ENCODE measurements at places on chromosomes 3 and 15. TPM values are rescaled to one million over a fixed set of nuclear protein-coding genes. Genes with fewer than 3 reads are reported as not detected.

Gene RGMA
- total RNA-seq = 5.7 TPM

Gene SENP7
- 7.1 TPM for total RNA-seq

Gene GASK1A
- total RNA-seq = 1.2 TPM

Gene CMTM8
- total RNA-seq = 1.5 TPM

Gene CLDN11
- total RNA-seq = 272 TPM

Gene MKRN3
- total RNA-seq = under 0.01 TPM

Gene GXYLT2
- total RNA-seq = 15.0 TPM

Gene KIF15
- 15.5 TPM for total RNA-seq

Gene REC114
- not detected for total RNA-seq

Gene TARS3
- total RNA-seq = 4.8 TPM

Gene KBTBD13
- not detected for total RNA-seq

Gene MFGE8
- 87.6 TPM for total RNA-seq

Gene GOLGA8S
- not detected for total RNA-seq

Gene ATR
- 20.5 TPM for total RNA-seq

Gene PLA2G4E
- total RNA-seq = not detected

Gene LIPH
- under 0.01 TPM for total RNA-seq

Gene DPPA2
- not detected for total RNA-seq

Gene VEPH1
- total RNA-seq = 25.9 TPM

Gene GUCA1C
- total RNA-seq = not detected

Gene RBPMS2
- total RNA-seq = 0.59 TPM

Gene GCNT3
- total RNA-seq = not detected

Gene ACOX2
- 6.4 TPM for total RNA-seq

Gene PLIN1
- 0.15 TPM for total RNA-seq

Gene MYLK
- 149 TPM for total RNA-seq

Gene PCNP
- total RNA-seq = 46.7 TPM

Gene RETNLB
- total RNA-seq = not detected

Gene P2RY13
- not detected for total RNA-seq

Gene BFSP2
- not detected for total RNA-seq

Gene CCDC54
- not detected for total RNA-seq

Gene POLQ
- 4.7 TPM for total RNA-seq

Gene RBM6
- total RNA-seq = 24.7 TPM

Gene NTRK3
- not detected for total RNA-seq

Gene MCTP2
- 1.8 TPM for total RNA-seq

Gene GFM1
- total RNA-seq = 30.3 TPM

Gene NRROS
- under 0.01 TPM for total RNA-seq

Gene CDCP1
- total RNA-seq = 23.2 TPM

Gene TRIM71
- total RNA-seq = not detected

Gene ACAA1
- total RNA-seq = 38.1 TPM

Gene FHIT
- 0.50 TPM for total RNA-seq

Gene STAC
- total RNA-seq = 4.3 TPM

Gene MNS1
- total RNA-seq = 3.4 TPM

Gene OR5K3
- not detected for total RNA-seq

Gene SLC6A20
- not detected for total RNA-seq

Gene CCRL2
- total RNA-seq = not detected

Gene NMNAT3
- total RNA-seq = 0.84 TPM

Gene SLC22A14
- not detected for total RNA-seq

Gene ANXA2
- 4,597 TPM for total RNA-seq

Gene CELSR3
- total RNA-seq = 2.7 TPM

Gene TGM4
- total RNA-seq = 0.15 TPM

Gene SERINC4
- 0.15 TPM for total RNA-seq

Gene MESP2
- total RNA-seq = 1.3 TPM

Gene GPR149
- not detected for total RNA-seq

Gene NAALADL2
- 1.0 TPM for total RNA-seq

Gene PXK
- 40.3 TPM for total RNA-seq

Gene EFCC1
- total RNA-seq = not detected

Gene SYNPR
- total RNA-seq = not detected

Data from bronchus fibroblast of lung (primary cell).